ENCODE measurements at places on chromosomes 6 and 20.

- no peak for DNase-seq
Measured at GRCh38 chr6:54847799-54848597, 1.4 kb downstream of the FAM83B start.

DNA sequence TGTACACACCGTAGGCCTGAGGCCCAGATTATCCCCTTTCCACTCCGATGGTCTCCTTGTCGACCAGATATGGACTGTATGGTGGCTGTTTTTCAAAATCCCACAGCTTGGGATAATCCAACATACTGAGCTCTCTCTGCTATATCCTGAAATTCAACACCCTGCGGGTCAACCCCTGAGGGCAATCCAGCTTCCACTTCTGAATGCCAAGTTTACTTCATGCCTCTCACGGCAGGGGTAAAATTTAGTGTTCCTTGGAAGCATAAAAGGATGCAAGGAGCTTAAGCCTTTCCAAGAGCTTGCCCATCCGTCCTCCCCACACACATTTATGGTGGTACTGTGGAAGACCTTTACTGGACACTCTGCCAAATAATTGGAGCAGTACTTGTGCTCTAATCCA lies 90.7 kb downstream of the PLG start:
- DNase-seq = no peak

- no peak for DNase-seq
Measured at GRCh38 chr6:169048865-169049205, 204.8 kb downstream of the THBS2 start.

DNA sequence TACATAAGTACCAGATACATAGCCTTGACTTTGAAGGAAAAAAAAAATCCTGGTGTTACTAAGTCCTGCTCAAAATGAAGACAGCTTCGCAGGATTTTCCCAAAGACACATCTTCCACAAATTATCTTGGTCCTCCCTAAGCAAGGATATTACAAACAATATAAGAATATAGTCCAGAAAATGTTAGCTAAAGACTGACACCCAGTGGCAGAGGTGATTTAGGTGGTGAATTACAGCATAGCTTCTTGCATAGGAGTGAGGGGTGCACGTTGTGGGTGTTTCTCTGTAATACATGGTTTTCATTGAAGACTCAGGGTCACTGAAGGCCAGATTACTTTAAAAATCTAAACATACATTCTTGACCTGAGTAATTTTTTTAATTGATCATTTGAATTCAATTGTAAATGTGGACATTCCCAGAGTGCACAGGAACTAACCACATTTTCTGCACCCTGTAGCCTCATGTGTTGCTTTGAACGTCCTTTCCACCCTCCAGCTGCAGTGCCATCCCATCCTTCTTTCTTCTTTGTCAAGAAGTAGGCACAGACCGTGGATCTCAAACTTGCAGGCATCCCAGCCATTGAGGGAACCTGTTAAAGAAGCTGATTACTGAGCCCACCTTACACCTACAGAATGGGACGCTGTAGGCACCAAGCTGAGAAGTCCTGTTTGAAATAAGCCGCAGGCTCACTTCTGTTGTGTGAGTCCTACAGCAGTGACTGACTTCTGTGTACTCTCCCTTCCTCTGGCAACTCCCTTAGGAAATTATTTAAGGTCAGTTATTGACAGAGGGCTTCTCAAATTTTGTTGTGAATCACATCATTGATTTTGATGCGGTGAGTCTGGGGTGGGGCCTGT lies 102.6 kb downstream of the PERP start:
- no peak for DNase-seq

- no peak for DNase-seq
Measured at GRCh38 chr6:76790045-76790796, 673.1 kb downstream of the HTR1B start.

DNA sequence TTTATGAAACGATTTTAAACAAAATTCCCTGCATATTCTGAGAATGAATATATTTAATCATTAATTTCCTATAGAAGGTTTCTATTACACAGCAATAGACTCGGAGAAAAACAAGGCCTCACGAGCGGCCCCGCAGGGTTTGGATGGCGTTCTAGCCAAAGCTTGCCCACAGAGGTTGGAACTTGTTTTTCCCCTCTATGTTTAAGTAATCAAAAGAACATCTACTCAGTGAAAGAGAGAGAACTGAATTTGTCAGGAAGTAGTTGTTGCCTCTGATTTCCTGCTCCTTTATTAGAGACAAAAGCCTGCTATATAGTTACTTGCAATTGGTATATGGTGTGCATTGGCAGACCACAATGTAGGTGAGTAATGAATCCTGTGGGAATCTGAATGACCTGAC lies 82.1 kb upstream of the HEY2 start:
- DNase-seq = no peak

DNA sequence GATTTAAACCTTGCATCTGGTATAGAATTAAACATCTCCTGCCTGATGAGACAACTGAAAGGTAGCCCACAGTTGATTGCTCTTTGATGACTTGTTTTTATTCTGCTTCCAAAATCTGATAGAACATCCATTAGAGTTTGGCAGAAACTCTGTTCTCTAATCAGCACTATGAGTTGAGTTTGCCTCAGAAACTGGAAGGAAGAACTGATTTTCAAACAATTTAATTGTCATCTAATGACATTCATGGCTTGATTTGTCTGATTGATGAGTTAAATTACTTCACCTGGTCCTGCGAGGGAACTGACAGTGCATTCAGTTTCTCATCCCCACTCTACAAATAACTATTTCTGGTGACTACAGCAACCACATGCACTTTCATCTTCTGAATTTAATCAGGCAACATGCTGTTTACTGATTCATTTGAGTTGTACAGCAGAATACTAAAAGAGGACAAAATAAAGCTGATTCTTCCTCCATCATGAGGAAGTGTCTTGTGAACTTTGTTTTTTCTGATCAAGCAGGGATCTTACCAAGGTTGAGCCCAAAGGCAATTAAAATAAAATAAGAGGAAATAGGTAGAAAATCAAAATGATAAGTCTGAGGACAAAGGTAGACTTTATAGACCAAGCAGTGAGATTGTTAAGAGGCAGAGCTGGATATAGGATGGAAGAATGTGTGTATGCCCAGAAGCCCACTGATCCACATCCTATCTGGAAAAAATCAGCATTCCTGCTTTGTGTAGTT lies 15.7 kb upstream of the MRAP2 start:
- DNase-seq = no peak

- DNase-seq = no peak
Measured at GRCh38 chr6:2193931-2194330, 51.5 kb downstream of the GMDS start.

DNA sequence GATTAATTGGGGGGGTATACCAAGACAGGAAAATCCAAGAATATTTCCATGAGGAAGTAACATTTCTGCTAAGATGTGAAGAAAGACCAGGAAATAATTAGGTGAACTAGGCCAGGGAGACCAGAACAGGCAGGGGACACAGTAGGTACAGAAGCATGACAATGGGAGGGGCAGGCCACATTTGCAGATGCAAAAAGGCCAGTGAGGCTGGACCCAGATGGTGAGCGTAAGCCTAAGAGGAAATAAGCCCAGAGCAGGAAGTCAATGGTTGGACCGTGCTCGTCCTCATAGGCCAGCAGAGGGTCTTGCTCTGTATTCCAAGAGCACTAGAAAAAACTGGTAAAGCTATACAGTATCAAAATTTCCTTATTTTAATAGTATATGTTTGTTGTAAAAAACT lies 9.4 kb downstream of the CEP162 start:
- DNase-seq = no peak

DNA sequence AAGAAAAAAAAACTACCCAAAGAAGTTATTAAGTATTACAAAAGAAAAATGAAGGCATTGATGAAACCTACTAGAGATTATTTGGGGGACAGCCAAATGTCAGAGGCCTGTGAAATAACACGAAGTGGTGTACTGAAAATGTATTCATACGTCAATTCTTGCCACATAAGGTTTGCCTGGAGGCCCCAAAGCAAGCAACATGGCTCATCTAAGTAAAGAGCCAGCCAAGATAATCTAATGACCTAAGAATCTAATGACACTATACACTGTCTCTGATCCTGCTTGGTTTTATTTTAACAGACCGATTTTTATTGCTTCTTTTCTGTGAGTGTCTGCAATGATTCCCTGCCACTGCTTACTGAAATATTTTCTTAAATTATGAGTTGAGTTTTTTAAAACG lies 34.7 kb downstream of the FILIP1 start:
- no peak for DNase-seq

DNA sequence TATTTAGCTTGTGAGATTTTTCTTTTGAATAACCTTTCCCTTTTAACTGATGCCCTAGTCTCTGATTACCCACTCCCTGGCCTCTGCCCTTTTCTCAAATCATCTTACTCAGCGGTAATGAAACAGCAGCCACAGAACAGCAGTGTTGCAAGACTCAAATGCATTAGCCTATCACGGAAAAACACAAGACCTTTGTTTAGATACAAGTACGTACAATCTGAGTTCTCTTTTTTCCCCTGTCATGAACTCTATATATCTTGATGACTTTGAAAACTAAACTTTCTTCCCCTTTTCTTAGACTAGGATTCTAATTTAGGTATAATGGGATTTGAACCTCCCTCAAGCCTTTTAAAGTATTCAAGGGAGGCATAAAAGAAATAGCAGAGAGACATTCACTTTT lies 1034.9 kb downstream of the EYS start:
- no peak for DNase-seq

DNA sequence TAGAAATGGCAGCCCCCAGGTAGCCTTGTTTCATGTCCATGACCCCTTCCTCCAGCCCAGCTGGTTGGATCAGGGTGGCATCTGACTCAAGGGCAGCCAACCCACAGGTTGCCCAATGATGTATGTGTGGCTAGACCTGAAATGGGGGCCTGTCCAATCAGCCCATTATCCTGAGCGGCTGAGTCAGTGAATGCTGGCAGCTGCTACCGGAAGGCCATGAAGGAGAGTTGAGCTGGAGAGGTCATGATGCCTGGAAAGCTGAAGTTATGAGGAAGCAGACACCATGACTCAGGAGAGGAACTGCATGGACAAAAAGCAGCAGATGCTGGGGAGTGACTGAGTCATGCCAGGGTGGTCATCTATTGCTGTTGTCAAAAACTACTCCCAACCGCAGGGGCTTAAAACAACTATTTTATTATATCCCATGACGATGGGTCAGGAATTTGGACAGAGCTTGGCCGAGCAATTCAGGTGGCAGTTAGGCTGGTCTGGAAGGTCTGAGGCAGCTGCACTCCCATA lies 67.3 kb downstream of the MDGA1 start:
- DNase-seq = no peak

DNA sequence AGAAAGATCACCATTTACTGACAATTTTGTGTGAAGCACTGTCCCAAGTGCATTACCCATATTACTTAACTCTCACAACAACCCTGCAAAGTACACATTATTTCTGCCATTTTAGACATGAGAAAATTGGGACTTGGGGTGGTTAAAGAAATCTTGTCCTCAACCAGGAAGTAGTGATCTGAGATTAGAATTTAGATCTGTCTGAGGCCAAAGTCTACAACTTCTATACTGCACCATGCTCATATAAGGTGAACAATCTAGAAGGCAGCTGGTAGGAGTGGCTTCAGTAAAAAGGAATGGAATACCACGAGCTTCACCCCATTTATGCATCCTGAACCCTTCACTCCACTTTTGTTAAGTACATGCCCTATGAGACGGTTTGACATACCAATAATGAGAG lies 87.6 kb downstream of the QRSL1 start:
- no peak for DNase-seq

DNA sequence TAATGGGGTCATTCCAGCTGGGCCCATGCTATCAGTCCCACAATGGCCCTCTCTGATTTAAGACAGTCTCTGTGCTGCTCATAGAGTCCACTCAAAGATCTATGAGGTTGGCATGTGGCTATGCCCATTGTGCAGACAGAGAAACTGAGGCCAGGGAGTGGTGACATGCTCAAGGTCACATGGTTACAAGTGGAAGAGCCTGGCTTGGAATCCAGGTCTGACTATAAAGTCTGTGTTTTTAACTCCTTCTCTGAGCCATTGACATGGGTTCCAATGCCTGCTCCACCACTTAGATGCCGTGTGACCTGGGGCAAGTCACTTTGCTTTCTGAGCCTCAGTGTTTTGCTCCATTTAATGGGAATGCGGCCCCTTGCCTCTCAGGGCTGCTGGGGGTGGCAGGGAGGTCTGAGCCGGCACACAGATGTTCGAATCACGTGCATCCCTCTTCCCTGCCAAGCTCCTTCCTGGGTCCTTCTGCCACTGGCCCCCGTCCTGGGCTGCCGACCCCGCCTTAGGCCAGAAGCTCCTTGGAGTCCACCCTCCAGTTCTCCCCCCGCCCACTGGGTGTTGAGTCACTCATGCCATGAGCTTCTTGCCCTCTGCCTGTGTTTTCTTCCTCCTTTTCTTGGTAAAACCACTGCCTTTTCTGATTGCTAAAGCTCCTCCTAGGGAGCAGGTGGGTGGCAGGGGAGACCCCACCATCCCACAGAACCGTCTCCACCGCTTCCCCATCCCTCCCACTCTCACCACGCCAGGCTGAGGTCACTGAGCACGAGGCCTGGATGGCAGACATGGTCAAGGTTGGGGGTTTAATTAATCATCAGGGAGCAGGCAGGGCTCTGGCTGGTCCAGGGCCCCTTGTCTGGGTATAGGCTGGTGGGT lies 35.7 kb downstream of the CEBPB start:
- no peak for DNase-seq

GRCh38 chr6:73893696-73894095 lies 197.7 kb downstream of the CD109 start:
- no peak for DNase-seq

DNA sequence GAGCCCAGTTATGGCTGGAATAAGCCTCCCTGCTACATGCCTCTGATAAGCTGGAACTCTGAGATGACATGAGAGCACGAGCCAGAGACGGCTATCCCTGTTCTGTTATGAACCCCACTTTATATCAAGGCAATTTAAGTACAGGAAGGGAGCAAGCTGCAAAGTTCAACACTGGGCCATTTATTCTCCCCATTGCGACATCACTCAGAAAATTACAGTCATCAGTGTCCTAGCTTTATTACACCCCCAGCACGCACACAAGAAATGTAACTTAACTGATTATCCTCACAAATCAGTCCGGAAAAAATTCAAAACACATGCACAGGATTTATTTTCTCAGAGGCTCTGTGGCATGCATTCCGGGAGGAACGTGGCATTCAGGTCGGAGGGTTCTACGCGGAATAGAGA lies 125.3 kb upstream of the SLC2A12 start:
- no peak for DNase-seq

GRCh38 chr6:88454658-88455057 lies 288.5 kb upstream of the CNR1 start:
- no peak for DNase-seq

DNA sequence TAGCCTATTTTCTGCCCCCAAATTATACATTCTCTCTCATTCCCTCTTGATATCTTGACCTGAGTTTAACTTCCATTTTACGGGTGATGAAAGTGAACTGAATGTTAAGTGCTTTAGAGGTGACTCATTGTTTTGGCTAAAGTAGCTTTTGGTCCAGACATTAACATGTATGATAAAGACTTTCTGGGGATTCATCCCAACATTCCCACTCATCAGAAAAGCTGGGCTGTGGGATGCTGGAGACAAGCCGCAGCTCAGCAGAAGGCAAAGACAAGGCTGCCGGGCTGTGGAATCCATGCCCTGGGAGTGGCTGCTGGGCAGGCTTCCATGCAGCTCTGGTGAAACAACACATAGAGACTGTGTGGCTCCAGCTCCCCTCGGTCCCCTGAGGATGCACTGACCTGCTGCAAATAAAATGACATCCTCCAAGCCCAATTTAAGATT lies 89.9 kb upstream of the SYNDIG1 start:
- no peak for DNase-seq

- no peak for DNase-seq
Measured at GRCh38 chr6:168293636-168294530, 25.7 kb downstream of the DACT2 start.

Measured in right renal pelvis (tissue), 4 donors.